ENCODE measurements at places on chromosomes 5 and 9.

- no peak for DNase-seq
These were observed 5.8 kb upstream of the ACTBL2 start for GRCh38 chr5:57488215-57488955.

- DNase-seq, result no peak
These were observed 1401.4 kb downstream of the EFNA5 start for GRCh38 chr5:106269252-106269843.

GRCh38 chr9:114914139-114914538 is 16.3 kb downstream of the TNFSF8 start:
- no peak for DNase-seq

DNA sequence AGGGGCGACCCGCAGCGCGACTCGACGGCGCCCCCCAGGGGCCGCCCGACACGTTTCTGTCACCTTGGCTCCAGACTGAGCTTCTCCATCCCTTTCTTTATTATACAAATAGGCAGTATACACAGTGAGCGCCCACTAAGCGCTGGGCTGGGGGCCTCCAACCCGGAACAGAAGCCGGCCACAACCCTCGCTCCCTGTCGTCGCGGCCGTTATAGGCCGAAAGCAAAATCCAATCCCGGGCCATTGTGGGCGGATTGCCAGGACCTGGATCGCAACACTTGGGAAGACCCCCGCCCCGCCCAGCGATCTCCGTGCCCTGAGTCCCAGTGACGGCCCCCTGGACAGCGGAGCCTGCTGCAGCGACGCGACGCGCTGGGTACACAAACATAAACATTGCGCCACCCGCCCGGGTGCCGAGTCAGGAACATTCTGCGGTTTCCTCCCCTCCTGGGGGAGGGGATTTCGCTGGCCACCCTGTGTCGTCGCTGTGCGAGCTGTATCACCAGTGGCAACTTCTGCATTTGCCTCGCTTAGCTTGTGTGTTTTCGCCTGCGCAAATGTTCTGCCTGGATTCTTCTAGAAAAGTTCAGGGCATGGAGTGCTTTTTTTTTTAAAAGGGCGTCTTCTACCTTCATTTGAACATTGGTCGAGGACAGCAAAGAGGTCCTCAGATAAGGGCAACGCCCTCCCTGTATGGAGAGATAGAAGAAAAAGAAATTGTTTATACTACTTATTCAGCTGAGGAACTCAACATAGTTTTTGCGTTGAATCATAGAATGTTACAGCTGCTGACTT is 1.3 kb upstream of the DUSP1 start:
- peak; percentile 83 for DNase-seq

DNA sequence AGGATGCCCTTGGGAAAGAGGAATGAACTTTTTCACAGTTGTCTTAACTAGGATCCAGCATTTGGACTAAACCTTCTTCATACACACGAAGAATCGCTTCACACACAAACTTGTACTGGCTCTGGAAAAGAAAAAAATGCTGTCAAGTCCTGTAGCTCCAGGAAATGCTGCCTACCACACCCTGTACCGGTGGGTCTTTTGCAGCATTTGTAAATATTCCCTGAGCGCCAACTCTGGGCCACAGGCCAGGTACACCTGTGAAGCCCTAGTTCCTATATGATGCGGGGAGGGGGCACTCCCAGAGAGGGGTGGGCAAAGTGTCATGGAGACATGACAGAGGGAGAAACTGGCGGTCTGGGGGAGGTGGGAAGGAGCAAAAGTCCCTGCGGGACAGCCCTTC is 58.7 kb upstream of the EPB41L4B start:
- no peak for DNase-seq

- DNase-seq, result no peak
These were observed 117.5 kb upstream of the NR5A1 start for GRCh38 chr9:124624735-124624992.
